Natural killer cell (primary cell): ENCODE measurements at places on chromosomes 3 and 15. TPM values are rescaled to one million over a fixed set of nuclear protein-coding genes. Genes with fewer than 3 reads are reported as not detected.

GRCh38 chr3:125186261-125186787 lies 26.2 kb downstream of the SLC12A8 start:
- DNase-seq = no peak

Gene SEC22A
- total RNA-seq = 21.2 TPM

- DNase-seq = no peak
Observed at GRCh38 chr15:71201477-71201876, 86.2 kb downstream of the THSD4 start.

Gene LMAN1L
- 0.94 TPM for total RNA-seq

Gene WDR76
- 12.4 TPM for total RNA-seq

GRCh38 chr3:195260280-195260905 lies 10.6 kb downstream of the XXYLT1 start:
- DNase-seq = no peak

Gene CPLX3
- not detected for total RNA-seq

Gene GP5
- total RNA-seq = 0.80 TPM

DNA sequence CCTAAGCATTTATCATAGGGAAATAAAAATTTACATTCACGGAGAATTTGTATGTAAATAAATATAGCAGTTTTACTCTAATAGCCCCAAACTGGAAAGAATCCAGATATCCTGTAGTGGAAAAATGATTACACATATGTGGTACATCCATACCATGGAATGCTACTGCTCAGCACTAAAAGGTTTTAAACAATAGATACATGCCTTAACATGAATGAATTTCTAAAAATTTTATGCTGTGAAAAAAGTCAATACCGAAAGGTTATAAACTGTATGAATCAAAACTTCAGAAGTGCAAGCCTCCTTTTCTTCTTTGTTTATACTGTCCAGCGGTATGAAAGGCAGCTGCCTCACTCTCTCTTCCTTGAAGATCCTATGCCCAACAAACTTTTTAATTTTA lies 37.5 kb upstream of the MCTP2 start:
- DNase-seq = no peak

DNA sequence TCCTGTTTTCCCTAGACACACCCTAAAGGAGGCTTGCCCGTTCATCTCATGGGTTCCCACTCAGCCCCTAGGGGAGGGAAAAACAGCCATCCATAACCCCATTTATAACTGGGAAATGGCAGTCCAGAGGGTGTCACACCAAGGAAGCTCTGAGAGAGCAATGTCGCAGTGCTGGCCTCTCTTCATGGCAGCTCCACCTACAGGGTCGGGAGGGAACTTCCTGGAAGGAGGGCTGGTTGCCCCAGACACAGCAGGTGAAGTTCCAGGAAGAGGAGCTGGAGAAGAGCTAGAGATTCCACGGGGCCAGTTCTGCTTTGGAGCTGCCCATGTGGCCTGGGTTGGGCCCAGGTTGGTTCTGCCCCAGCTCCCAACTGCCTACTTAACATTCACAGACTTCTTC lies 22.3 kb upstream of the LINGO1 start:
- no peak for DNase-seq

Gene BFSP2
- total RNA-seq = not detected

- peak; percentile 34 for DNase-seq
Observed at GRCh38 chr3:139111392-139112229, 66.9 kb upstream of the PRR23C start.

Gene FAM43A
- total RNA-seq = 35.2 TPM

GRCh38 chr3:183576487-183577107 lies 21.1 kb upstream of the KLHL6 start:
- no peak for DNase-seq

Gene THOC7
- total RNA-seq = 35.8 TPM

DNA sequence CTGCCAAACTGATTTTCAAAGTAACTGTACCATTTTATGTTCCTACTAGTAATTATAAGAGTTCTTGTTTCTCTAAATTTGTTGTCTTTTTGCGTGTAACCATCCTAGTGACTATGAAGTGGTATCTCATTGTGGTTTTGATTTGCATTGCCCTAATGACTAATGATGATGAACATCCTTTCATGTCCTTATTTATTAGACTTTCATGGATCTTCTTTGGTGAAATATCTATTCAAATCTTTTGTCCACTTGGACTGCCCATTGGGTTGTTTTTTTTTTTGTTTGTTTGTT lies 3.6 kb downstream of the OXSR1 start:
- no peak for DNase-seq

DNA sequence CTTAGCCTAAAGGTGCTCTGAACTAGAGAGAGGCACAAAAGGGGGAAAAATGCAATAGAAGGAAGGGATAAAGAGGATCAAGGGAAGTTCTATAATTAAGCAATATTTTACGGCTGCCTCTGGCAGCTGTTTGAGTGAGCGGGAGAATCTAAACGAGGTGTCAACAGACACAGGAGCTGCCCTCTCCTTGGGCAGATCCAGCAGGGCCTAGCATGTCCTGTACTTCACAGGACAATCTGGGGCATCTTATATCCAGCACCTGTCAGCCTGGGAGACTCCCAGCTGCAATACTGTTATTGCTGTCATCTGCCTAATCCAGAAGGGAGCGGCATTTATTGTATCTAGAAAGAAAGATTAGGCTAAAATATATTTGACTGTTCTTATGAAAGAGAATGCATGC lies 68.9 kb downstream of the WWTR1 start:
- no peak for DNase-seq

- DNase-seq = no peak
Observed at GRCh38 chr3:112598731-112599130, 36.9 kb downstream of the SLC35A5 start.

GRCh38 chr15:74209997-74210671 lies 7.5 kb upstream of the STRA6 start:
- DNase-seq = no peak

Gene GNAT1
- total RNA-seq = not detected

Gene MESD
- 24.5 TPM for total RNA-seq

DNA sequence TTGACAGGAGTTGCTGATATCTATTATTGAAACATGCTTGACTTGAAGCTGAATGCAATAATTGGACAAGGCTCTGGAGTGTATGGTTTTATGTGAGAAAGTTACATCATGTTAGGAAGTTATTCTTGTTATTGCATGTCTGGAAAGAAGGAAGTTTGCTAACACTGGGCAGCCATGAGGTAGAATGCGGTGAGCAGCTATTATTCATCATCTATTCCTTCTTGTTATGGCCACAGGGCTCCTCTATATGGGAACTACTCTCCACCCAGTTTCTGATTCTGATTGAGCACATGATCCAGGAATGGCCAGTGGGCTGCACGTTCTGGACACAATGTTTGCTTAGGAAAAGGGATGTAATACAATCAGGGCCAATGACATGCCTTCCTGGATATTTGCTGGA lies 37.8 kb upstream of the SCN5A start:
- no peak for DNase-seq

Gene GREM1
- not detected for total RNA-seq

GRCh38 chr3:67064105-67064504 lies 66.0 kb downstream of the KBTBD8 start:
- no peak for DNase-seq

DNA sequence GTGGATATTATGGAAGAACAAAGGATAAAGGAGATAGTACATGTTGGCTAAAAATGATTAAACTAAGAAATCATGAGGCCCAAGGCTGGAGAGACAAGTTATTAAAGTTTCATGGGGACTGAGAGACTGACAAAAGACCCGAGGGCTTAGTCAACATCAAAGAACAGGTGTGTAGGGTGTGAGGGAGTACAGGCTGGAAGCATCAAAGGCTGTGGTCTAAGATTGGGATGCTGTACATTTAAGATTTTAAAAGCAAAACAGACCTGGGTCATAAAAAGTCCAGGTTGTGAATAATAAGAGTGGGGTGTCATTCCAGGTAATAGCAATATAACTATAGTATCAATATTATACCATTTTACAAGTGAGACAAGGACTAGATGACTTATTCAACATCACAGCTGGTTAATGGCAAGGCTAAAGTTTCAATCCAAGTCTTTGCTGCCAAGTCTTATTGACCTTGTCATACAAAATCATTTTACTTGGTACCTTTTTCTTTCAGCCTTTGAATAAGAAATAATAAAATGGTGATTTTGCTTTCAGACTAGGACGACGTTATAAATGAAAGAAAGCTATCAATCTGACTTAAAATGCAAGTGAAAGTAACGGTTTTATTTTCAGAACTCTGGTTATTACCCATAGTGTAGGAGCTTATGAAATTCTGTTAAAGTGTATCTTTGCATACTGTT lies 211.6 kb downstream of the TNIK start:
- no peak for DNase-seq

DNA sequence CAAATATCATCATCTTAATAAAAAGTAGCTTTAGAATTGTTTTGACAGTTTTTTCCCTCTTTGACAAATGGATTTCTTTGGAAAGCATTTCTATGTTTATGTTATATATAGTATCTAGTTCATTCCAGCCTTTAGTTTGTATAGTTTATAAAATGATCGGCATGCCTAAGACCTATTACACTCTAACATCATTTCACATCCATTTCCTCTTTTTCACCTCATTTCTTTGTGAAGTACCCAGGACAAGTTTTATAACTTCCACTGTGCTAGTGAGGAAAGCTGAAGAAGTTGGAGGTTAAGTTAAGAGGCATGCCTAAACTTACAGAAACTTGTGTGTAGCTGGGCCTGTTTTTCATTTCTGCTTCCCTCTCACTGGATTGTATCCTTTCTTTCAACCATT lies 178.4 kb downstream of the TP63 start:
- DNase-seq = no peak

- DNase-seq = no peak
Observed at GRCh38 chr15:54605556-54605955, 591.2 kb downstream of the RSL24D1 start.

Gene KBTBD8
- 11.8 TPM for total RNA-seq

Gene SERINC4
- 0.18 TPM for total RNA-seq

DNA sequence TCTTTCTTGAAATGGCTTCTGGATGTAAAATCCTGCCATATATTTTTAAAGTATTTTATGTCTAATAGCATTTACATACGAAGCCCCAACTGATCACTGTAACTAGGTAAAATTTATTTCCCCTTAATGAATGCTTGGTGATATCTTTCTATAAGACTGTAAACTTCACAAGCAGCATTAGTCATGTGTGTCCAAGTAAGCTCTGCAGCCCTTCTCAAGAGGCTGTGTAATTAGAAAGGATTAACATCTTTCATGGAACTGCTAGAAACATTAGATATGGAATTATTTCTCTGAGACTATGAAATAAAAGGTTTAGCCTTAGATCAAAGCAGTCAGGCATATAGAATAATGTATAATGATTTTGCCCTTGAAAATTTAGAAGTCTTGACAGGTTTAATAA lies 143.3 kb downstream of the EPHA3 start:
- no peak for DNase-seq

GRCh38 chr3:57389271-57389670 lies 96.8 kb upstream of the ASB14 start:
- DNase-seq = no peak

GRCh38 chr3:116301422-116301821 lies 143.9 kb downstream of the LSAMP start:
- no peak for DNase-seq

DNA sequence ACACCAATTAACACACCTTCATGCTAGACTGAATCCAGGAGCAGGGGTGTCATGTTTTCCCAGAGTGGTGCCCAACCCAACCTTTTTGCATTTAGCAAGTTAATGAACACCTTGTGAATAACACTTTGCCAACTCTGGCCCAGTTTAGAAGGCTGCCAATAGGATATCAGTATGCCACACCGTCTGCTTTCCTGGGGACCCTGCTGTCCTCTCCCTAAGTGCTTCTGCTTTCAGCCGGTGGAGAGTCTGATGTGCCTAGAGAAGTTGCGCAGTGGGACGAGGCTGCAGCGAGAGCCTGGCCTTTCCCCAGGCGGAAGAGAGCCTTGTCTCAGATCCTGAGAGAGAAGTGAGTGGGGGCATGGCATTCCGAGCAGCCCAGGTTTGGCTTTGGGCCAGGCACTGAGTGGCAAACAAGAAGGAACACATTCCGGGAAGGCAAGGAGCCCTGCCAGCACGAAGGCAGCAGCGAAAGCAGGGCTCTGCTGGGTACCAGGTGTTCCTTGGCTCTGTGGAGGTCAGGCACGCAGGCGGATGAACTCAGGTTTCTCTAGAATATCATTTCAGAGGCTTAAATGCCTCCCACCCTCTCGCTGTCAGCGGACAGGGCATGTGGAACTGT lies 36.9 kb downstream of the SENP8 start:
- DNase-seq = no peak

Gene SELENOS
- total RNA-seq = 33.6 TPM

Gene GOLGA8N
- 72.9 TPM for total RNA-seq

DNA sequence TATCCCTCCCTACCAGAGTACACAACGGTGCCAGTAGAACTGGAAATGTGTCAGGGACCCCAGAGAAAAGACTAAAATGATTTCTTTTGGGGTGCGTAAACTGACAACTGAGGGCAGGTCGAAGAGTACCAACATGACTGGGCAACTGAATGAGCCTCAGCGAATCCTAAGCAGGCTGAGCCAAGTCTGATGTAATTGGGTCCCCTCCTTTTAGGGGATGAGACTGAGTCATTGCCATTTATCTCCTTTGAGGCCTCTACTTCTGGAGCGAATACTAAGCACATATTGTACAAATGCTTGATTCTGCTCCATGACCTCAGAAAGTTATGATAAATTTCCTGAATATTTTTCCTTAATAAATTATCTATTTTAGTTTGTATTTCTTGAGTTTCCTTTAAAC lies 17.3 kb upstream of the GPR156 start:
- DNase-seq = no peak

Gene MESP2
- not detected for total RNA-seq

Gene SH2D7
- not detected for total RNA-seq

- no peak for DNase-seq
Observed at GRCh38 chr15:40870716-40871115, 3.3 kb downstream of the RHOV start.

DNA sequence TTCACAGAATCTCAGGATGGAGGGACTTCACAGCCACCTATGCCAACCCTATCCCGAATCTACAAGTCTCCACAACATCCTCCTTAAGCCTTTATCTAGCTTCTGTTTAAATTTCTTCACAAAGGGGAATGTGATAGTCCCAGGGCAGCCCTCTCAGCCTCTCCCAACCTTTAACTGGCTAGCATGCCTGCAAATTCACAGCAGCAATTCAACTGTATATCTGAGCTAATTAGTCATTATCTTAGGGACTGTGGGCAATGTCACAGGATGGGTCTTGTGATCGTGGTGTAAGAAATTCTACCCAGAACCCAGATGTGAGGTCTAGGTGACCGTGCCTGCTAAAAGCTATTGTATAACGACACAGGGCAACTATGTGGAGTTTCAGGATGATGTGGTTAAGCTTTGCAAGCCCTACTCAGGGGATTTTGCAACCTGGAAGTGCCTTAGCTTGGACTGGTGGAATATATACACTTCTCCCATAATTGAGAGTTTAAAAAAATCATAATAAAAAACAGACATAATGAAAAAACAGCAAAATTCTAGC lies 65.5 kb upstream of the FBN1 start:
- DNase-seq = no peak

DNA sequence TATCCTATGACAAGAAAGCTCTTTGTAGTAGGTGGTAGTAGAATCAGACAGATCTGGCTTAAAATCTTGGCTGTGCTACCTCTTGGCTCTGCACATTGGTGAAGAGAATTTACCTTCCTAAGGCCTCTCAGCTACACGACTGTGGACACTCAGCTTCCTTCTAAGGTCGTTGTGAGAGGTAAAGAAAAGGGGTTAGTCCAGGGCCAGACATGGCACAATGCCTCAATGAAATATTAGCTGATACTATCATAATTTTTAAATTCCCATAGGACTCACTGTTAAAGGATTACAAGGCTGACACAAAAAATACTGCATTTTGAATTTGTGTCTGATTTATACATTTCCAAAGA lies 80.4 kb downstream of the IGF1R start:
- DNase-seq = no peak
